ENCODE measurements at places on chromosomes 5 and 9.

DNA sequence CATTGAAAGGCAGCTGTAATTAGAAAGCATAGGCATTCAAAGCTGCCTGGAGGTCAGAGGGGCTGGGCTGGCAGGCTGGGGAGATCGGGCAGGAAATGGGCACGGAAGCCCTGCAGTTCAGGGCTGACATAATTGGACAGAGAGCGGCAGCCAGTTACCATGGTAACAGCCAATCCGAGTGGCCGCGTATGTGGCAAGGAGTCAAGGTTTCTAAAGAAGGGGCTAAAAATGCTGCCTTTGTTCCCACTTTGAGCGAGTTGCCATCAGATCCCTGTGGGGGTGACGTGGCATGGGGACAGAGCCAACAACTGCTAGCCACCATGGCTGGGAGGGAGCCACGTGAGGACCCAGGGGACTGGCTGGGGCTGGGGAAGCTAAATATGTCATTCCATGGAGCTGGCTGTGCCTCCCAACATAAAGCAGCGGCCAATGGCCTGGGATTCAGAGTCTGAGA lies 44.7 kb upstream of the NDFIP1 start:
- DNase-seq = no peak

DNA sequence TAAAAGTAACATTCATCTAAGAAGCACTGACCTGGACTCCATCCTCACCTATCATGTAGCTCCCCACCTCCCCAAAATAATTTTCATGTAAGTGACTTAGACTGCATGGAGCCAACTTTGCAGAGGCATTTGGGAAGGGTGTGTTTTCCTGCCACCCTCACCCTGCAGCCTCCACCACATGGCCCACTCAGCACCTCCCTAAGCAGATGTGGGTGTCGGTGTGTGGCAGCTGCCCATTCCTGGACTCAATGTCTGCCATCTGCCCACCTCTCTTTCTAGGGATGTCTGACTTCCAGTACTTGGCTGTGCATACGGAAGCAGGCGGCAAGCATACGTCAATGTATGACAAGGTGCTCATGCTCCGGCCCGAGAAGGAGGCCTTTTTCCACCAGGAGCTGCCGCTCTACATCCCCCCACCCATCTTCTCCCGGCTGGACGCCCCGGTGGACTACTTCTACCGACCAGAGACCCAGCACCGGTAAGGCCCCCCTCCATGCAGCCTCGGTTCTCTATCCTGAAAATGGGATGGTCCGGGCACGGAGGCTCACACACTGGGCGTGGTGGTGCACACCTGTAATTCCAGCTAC lies 12.7 kb downstream of the GTF3C5 start:
- DNase-seq = no peak

- no peak for DNase-seq
These were observed 719 bp downstream of the MIGA2 start for GRCh38 chr9:129036923-129037766.

DNA sequence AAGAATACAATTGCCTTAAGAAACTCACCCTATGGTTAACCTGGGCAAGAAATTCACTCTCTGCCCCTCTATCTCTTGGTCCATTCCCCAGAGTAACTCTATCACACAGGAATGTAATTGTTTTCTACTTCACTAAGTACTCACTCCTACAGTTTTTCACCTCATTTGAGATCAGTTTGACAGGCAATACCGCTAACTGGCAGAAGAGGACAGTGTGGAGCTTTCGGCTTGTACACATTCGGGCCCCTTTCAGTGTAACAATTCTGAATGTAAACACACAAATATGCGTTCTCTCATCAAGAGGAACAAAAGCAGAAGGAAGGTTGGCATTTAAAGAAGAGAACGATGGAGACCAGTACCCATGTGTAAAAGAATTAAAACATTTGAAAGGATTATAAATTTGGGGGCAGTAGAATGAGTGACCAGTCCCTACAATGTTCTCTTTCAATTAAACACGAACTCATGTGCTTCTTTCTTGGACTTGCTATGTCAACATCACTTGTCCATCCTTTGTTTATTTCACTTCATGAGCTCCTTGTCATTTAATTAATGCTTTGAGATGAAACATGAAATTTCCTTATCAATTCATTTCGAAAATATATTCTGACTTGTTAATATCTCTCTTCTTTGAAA lies 188.5 kb upstream of the GRAMD2B start:
- no peak for DNase-seq

DNA sequence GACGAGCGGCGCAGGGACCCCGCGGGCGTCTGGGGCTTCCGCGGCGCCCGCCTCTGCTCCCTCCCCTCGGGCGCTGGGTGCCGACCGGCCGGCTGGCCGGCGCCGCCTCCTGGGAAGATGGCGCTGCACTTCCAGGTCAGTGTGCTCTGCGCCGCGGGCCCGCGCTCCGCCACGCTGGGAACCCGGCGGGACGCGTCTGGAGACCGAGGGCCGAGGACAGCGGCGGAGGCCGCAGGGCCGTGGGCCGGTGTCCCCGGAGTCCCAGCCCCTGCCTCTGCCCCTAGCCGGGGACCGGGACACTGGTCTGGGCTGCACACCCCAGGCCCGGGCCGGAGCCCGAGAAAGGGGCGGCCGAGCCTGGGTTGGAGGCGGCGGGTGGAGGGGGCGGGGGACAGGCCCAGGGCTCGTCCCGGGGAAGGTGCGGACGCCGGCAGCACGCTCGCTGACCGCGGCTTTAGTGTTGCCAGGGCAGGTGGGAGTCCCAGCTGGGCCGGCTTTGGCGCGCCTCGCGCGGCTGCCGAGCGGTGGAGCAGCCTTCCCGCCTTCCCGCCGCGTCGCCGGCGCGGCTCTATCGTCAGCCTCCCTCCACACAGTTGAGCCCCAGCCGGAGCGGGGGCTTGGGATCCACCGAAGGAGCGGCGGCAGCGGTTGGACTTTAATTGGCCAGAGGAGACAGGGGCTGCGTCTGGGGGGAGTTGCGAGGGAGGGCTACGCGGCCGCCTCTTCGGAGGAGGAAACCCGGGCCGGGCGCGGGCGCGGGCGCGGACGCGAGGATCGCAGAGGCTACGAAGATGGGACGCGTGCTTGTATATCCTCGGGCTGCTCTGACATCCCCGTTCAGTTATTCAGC lies at the start of gene RANBP17:
RANBP17 (plus strand) TSS at position 102 of the 850 bp plus-strand sequence.
- no peak for DNase-seq

GRCh38 chr5:123035360-123035917 lies 1.1 kb downstream of the PPIC start:
- no peak for DNase-seq

- no peak for DNase-seq
These were observed 77.5 kb downstream of the STARD4 start for GRCh38 chr5:111434800-111435199.

DNA sequence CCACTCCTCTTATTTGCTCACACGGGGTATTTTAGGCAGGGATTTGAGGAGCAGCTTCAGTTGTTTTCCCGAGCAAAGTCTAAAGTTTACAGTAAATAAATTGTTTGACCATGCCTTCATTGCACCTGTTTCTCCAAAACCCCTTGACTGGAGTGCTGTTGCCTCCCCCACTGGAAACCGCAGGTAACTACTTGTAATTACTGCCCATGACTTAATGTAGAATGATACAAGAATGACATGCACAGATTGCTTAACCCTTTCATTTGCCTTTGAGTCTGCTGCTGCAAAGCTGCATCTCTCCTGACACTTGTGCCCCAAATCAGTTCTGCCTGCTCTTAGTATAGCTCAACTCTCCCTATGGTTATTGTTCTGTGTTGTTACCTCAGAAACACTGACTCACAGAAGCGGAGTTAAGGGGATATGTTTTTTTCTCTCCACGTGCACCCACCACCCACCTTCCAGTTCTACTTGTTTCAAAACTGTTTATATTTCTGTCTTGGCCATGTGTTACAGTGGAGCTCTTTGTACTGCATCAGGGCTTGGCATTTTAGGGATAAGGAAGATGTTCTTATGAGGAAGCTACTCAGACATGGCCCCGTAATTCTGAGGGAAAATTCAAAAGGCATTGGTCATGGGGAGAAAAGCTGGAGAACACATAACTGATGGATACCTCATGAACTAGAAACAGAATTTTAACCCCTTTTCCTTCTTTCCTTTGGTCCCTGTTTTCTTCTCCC lies 2.3 kb downstream of the ADRB2 start:
- DNase-seq = no peak

- no peak for DNase-seq
These were observed 476 bp upstream of the DTWD2 start for GRCh38 chr5:118988866-118989180.

GRCh38 chr5:151451626-151452520 lies 4.5 kb downstream of the SLC36A1 start:
- no peak for DNase-seq

GRCh38 chr5:171474230-171474813 lies 54.9 kb downstream of the FGF18 start:
- no peak for DNase-seq

DNA sequence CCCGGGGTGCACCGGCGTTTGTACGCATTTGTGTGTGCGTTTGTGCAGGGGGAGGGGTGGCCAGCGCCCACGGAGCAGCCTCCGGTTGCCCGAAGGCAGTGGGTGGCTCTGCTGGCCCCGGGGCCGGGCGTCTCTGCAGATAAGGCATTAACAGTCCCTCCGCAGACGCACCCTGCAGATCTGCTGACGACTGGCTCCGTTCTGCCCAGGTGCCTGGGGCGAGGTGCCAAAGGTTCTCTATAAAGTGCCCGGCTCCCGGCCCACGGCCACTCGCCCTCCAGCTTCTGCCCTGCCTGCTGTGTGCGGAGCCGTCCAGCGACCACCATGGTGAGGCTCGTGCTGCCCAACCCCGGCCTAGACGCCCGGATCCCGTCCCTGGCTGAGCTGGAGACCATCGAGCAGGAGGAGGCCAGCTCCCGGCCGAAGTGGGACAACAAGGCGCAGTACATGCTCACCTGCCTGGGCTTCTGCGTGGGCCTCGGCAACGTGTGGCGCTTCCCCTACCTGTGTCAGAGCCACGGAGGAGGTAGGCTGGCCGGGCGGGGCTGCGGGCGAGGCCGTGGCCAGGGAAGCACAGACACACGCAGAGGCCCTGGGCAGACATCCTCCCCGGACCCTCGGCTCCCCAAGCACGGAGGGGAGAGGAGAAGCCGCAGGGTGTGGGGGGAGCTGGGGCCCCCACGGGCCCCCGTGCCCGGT lies at the start of gene SLC6A19:
SLC6A19 (plus strand) TSS at position 269 of the 699 bp plus-strand sequence; CDS start at position 325, 56 bp downstream.
- DNase-seq = no peak

DNA sequence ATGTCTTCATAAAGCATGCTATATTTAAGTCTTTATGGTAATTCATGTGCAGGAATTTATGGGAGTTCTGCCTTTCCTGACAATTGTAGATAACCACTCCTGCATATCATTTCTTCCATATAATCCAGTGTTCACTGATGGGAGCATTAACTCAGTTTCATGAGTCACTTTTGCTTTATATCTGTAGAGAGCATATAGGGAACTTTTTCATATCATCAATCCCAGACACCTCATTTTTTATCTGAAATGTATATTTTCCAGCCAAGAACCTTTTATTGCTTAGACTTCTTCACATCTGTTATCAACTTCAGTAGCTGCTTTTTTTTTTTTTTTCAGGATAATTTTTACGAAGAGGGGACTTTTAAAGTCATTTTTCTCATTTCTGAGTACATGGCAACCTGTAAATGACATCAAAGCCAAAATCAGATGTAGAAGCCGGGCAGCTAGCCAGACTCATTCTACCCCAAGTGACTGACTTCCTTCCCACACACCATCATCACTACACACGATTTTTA lies 41.1 kb downstream of the NFX1 start:
- no peak for DNase-seq

DNA sequence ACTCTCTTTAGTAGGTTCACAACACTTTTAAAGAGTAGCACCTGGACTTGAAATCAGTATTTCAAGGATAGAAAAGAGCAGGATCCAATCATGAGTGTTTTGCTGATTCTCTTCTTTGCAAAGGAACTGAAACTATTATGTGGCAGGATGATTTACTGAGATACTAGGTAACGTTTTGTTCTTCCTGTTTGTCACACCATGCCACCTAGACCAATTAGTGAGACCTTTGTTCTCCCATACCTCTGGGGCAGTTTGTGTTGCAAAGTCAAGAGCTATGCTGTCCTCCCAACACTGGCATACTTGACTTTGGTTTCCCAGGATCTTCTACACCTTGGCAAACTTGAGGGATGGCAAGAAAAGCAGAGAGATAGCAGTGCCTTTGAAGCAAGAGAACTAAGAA lies 43.4 kb downstream of the PPP1R2B start:
- DNase-seq = no peak

GRCh38 chr9:89278551-89278950 lies 32.4 kb upstream of the CKS2 start:
- no peak for DNase-seq

GRCh38 chr9:127755061-127756060 lies 20.3 kb upstream of the TOR2A start:
- no peak for DNase-seq

- no peak for DNase-seq
These were observed 210.6 kb downstream of the ATP10B start for GRCh38 chr5:160641405-160641804.

- DNase-seq = no peak
These were observed 51.1 kb upstream of the ORM1 start for GRCh38 chr9:114271556-114272510.

DNA sequence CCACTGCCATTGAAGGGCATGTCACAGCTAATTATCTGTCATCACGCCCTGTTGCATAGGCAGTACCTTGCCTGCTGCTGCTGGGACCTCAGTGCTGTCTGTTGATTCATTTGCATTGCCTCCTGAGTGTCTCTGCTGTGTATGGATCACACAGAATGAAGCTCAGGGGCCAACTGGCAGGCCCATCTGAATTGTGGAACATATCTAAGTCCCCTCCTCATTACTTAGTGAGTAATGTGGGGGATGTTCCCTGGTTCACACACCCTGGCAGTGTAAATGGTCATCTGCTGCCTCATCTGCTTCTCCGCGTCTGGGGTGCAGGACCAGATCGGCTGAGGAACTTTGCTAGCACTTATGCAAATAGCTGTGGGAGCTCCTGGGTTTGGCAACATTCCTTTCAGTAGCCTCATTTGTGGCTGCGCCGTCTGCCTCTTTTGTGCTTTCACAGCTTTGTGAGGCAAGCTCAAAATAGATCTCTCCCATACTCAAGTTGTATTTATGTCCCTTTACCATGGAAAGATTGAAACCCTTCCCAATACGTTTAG lies 25.4 kb downstream of the TYRP1 start:
- no peak for DNase-seq

GRCh38 chr9:123509646-123510045 lies 153.6 kb downstream of the CRB2 start:
- no peak for DNase-seq

DNA sequence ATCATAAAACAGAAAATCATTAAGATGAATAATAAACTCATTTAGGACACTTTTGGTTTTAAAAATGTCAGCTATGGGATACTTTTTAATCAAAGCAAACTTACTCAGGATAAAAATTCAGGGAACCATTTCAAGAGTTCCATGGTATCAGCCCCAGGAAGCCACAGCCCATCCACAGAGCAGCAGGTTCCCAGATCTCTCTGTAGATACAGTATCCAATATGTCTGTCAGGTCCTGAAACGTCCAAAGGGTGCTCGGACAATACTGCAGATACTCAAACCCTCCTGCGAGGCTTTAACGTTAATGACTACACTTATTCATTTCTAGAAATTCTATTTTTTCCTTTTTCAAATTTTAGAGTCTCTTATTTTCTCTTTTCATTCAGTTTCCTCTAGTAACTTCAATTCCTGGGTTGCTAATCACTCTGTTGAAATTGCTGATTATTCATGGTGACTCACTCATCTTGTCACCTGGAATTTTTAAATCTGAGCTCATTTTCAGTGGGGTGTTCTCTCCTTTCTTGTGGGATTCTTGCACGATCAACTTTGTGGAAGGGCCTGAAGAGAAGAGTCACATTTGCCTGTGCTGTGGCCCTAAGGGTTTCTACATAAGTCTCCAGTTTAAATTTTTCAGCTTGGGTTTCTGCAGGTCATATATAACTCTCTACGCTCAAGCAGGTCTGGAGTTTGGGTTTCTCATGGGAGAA lies 435.8 kb downstream of the CTNND2 start:
- DNase-seq = no peak

- no peak for DNase-seq
These were observed 183.2 kb downstream of the TLR4 start for GRCh38 chr9:117887383-117887782.

All from activated T-helper 1 cell treated with Interleukin-2 at 50 U/mL for 16 hours (primary cell).